AG04450 (cell line): ENCODE measurements at places on chromosomes 3 and 15. TPM values are rescaled to one million over a fixed set of nuclear protein-coding genes. Genes with fewer than 3 reads are reported as not detected.

GRCh38 chr3:187186801-187187421 is 10.4 kb upstream of the RTP1 start:
- peak; percentile 82 for DNase-seq

DNA sequence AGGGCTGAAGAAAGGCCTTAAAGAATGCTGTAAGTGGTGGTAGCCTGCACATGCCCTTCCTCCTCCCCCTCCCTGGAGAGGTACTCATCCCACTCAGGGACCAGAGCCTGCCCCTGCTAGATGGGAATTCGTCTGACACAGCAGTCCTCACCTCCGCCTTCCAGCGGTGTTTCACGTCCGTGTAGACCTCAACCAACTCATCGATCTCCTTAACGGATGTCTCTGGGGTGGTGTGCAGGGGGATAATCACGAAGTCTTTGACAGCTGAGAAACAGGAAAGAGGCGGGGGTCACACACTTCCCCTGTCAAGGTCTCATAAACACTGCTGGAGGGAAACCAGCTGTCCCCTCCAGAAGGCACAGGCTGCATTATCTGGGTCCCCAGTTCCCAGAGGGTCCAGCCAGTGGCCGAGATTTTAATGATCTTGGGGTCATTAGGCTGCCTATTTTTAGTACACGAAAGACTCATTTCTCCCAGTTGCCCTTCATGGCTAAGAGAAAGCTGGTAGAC is 9.9 kb downstream of the DNASE1L3 start:
- DNase-seq = no peak

- no peak for DNase-seq
Observed at GRCh38 chr3:186976837-186977750, 46.8 kb downstream of the ST6GAL1 start.

DNA sequence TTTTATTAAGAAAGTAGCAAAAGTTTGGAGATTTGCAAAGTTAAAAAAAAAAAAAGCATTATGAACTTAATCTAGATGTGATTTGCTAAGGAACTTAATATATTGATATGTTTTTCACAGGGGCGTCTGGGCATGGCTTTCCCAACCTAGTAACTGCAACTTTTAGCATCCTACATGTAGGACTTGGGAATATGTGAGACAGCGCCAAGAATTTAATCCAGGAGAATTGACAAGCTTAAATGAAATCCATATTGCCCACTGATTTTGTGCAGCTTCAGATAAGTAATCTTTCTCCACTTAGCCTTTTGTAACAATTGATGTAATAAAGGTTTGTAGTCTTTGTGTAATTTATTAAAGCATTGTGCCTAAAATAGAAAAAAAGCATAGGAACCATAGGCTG is 982 bp upstream of the GABPB1 start:
- no peak for DNase-seq

- DNase-seq = no peak
Observed at GRCh38 chr15:84552896-84553295, 47.9 kb upstream of the ZSCAN2 start.

The RCN2 gene
- 77.8 and 123 TPM in 2 replicates for polyA plus RNA-seq

- no peak for DNase-seq
Observed at GRCh38 chr3:166606988-166607387, 769.8 kb upstream of the BCHE start.

DNA sequence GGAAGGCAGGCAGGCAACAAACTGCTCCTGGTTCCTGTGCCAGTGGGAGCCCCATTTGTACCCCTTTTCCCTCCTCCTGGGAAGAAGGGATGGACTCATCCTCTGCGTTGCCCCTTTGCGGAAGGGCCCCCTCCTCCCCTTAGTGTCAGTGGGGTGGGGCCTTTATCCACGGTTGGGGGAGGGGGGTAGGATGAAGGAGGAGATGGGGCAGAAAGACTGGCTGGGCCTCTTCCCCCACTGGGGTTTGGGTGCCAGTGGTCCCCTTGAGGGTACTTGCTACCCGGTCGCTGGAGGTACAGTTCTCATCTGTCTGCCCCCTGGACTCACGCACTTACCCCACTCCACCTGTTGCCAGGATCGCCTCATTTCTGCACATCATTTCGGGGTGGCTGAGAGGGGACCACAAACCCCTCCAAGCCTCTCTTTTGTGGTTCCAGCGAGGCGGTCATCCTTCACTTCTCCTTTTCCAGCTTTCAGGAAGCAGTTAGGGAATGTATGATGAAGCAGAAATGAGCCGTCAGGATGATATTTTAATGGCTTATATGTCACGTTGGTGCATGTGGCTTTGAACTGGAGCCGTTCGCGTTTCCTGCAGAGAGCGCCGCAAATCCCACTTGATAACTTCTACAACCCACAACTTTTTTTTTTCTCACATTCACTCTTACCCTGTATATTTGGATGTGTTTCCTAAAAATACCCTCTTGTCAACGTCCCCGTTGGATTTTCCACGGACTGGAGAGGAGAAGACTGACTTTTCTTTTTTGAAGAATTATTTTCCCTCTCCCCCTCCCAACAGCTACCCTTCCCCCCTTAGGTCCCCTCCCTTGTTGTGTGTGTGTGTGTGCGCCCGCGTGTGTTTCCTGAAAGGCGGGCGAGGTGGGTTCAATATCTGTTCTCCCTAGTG is at the start of gene ZIC4:
Gene ZIC4, minus strand, starts transcription at position 516 of the 904 bp plus-strand sequence. CDS start 3,746 bp downstream, outside the sequence.
- no peak for DNase-seq

GRCh38 chr3:40714771-40715345 is 190.1 kb downstream of the ZNF621 start:
- no peak for DNase-seq

The GOLGA8G gene
- not detected in 2 replicates for polyA plus RNA-seq

DNA sequence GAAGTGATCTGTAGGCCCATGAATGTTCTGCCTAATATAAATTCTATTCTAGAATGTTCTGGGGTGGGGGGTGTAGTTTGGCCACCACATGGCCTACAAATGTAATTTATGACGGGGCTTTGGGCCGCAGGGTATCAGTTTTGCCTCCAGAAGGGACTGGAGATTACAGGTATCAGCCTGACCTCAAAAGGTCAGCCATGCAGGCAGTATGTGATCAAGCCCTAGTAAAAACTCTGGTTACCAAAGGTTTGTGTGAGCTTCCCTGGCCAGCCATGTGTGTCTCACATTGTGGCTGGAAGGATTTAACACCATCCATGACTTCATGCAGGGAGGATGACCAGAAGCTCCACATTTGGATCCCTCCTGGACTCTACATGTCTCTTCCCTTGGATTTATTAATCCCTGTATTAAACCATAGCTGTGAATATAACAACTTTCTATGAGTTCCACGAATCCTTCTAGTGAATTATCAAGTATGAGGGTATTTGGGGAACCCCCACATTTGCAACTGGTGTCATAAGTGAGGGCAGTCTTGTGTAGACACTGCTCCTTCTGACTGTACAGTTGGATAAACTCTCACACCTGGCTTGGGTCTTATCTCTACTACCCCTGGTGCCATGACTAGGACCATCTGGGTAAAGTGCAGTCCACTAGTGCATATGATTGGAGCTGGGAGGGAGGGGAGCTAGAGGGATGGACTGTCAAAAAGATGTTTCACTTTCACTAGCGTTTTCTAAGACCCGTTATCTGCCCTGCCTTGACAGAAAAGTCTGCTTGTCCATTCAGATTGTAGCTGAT is 50.0 kb upstream of the RFX7 start:
- DNase-seq = no peak

DNA sequence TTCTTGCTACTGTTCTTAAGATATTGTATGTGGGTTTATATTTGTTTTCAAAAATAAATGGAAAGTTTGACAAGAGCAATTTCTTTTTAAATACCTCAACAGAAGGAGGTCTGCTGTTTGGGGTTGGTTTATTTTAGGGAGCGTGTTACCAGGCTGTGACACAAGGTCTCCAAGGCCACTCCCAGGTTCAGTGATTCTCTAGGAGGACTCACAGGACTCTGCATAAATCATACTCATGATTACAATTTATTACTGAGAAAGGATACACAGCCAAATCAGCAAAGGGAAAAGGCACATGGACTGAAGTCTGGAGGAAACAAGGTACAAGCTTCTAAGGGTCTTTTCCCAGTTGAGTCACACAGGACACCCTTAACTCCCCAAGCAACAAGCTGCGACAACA is 18.8 kb upstream of the MFSD1 start:
- no peak for DNase-seq

DNA sequence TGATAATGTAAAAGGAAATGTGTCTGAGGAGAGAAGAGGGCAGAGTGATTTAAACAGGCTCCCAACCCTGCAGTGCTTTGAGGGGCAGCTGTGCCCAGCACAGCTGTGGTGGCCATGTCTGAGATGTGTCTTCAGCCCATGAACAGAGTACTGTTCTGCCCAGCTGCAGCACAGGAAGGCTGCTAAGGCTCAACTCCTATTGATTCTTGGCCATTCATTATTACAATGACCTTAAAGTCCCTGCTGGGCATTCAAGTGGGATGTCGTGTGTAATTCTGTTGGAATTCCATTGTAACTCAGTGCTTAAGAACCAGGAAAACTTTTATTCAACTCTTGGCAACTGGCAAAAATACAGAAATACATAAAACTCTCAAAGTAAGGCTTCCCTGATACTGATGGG is 229.3 kb downstream of the MCTP2 start:
- no peak for DNase-seq

- DNase-seq = no peak
Observed at GRCh38 chr3:24225385-24225950, 269.2 kb downstream of the THRB start.

GRCh38 chr3:86702381-86702958 is 288.5 kb downstream of the VGLL3 start:
- DNase-seq = no peak

DNA sequence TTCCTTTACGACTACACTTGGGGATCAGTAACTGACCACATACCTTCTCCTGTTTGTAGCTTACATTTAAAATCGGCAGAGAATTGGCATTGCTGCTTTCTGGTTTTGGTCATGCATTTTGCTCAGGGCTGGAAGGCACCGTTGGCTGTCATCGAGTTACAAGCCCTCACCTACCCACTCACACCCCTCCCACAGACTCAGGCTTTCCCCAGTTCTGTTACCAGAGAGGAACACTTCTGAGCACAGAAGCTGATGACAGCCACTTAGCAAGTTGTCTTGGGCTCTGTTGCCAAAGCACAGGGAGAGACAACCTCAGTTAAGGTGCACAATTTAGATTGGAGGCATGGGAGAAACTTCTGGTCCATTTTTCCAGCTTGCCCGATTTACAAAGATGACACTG is 204.8 kb upstream of the TOPAZ1 start:
- no peak for DNase-seq

The PCOLCE2 gene
- polyA plus RNA-seq = 0.96 and 1.1 TPM in 2 replicates

DNA sequence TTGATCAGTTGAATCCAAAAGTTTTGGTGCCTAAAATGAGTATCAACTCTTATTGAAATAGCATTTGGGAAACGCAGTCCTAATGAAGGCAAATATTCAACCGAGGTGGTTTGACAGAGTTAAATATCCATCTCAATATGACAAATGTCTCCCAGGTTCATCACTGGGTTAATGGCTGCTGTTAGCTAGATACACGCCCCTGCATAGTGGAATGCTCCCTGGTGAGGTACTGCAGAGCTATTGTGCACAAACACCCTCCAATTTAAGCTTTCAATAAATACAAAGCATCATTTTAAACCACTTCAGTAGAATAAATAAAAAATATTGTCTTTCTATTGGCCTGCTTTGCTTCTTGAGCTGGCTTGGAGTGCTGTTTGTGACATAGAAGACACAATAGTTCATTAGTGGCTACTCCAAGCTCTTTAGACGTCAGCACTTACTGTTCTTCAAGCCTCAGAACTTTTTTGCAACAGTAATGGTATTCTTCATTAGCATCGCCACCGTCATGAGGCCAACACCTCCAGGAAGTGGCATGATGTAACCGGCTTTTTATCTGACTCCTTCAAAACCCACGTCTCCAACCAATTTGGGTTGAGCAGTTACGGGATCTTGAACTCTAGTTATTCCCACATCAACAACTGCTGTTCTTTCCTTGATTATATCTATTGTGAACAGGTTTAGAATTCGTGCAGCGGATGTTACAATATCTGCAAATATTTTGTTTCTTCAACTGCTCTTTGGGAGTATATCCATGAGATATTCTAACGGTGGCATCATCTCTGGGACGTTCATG is 1159.6 kb upstream of the EPHA6 start:
- DNase-seq = no peak

DNA sequence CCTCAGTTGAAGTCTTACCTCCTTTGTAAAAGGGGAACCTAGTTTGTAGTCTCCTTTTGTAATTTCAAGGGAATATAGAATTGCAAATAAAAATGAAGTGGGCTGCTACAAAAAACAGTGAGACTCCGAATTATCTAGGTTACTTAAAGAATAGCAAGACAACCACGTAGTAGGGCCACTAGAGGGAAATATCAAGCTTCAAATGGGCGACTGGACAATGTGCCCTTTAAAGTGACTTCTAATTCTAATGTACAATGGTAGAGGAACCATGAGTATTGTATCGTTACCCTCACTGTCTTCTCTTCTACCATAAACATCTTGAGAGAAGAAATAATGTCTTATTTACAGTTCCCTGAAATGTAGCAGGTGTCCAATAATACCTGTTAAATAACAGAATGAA is 56.3 kb downstream of the TP63 start:
- no peak for DNase-seq

The ARL14 gene
- polyA plus RNA-seq = 0.09 TPM in 1 of 2 replicates, not detected in the other

The SYNM gene
- polyA plus RNA-seq = 3.2 and 3.6 TPM in 2 replicates

- DNase-seq = peak; percentile 67
Observed at GRCh38 chr3:128170866-128171516, 17.7 kb downstream of the EEFSEC start.

GRCh38 chr3:112579697-112580096 is 17.9 kb downstream of the SLC35A5 start:
- DNase-seq = no peak

DNA sequence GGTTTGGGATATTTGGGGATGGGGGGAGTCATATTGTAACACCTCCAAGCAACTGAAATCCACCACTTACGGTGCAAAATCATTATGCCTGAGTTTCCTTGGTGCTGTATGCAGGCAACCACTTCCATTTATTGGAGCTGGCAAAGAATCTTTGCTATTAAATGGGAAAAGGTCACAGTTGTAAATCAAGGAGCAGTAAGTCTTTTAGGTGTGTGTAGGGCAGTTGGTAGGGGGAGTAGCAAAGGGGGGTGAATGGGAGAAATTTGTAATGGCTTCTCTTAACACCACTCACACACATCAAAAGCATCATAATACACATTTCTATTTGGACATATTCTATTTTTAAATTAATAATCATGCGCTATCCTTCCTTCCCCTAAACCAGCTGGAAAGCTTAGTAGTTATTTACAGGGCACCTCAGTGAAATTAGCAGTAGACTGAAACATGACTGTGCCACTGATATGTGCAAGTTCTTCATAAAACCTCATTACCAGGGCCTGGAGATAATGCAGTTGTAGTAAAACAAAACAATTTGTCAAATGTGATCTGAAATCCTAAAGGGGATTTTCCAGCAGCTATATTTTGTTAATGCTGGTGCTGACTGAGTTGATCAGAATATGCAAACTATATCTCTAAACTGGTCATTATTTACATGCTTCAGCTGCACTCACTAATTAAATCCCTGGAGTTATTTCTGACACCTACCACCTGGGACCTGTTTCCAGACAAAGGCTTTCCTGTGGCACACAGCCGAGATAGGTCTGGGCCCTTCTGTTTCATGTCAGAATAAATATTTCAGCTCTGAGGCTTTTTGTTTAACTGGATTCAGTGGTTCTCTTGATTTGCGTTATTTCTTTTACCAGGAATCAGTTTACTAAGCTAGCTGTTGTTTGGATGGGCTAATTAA is 90.1 kb downstream of the B3GALNT1 start:
- no peak for DNase-seq

The CHAC1 gene
- polyA plus RNA-seq = 106 and 154 TPM in 2 replicates

The RHCG gene
- not detected in 2 replicates for polyA plus RNA-seq
